ENCODE measurements at places on chromosomes 4 and X. TPM values are rescaled to one million over a fixed set of nuclear protein-coding genes. Genes with fewer than 3 reads are reported as not detected.

BCLAF3 gene
- total RNA-seq, result 5.0 TPM

IGFBP7 gene
- total RNA-seq, result 415 TPM

IL21 gene
- total RNA-seq, result not detected

ENPP6 gene
- total RNA-seq, result not detected

Data from myometrial cell (primary cell).